ENCODE measurements at places on chromosomes 16 and 17. TPM values are rescaled to one million over a fixed set of nuclear protein-coding genes. Genes with fewer than 3 reads are reported as not detected.

GRCh38 chr17:28942925-28943324 lies 8.4 kb downstream of the PHF12 start:
- H3K36me3 ChIP-seq, result no peaks in the 10 kb centered on the region
- peaks cover 36% of the 10 kb centered on the region for H3K4me1 ChIP-seq
- H3K27ac ChIP-seq, result no peak overlapping the region
- no peak for DNase-seq

DNA sequence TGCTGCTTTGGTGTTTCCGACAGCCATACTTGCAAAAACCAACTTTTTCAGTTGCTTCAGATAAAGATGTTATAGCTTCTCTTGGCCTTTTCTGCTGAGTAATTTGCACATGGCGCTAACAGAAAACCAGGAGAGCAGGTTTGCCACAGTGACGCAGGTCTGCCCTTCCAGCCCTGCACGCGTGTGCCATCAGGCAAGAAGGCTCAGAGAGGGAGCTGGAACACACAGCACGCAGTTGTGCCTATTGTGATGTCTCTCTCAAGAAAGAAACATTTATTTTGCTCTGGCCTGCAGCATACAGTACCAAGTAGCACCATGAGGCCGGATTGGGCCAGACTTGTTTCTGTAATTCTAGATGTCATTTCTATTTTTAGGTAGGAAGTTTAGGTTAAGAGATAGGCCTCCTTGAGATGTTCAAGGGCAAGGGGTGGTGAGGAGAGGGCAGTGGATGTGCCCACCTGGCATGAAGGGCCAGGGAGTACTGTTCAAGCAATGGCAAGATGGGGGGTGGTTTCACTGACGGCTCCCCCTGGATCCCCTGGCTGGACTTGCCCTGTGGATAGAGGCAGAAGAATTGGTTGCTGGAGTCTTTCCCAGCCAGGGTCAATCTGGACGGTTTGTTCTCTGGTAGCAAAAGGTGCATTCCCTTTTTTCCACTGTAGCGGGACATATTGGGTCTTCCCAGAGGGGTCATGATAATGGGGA lies 1.9 kb downstream of the CBX2 start:
- peaks cover 9% of the 10 kb centered on the region for H3K36me3 ChIP-seq
- H3K4me1 ChIP-seq, result peaks cover 20% of the 10 kb centered on the region
- no peak for DNase-seq
- no peak overlapping the region for H3K4me3 ChIP-seq
- no peak overlapping the region for H3K27ac ChIP-seq

DNA sequence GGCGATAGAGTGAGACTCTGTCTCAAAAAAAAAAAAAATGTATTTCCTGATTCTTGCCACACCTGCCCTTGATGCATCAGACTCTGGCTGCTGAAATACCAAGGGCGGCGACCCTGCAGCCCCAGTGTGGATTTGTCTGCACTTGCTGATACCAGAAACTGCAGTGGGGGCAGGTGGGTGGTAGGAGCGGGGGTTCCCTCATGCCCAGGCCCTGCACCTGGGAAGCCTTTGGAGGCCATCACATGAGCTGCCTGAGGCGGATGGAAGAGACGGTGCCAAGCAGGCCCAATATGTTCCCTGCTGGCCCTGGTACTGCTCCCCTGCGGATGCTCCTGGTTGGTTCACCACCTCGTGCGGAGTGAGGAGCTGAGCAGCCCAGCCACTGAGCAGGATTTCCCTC lies 50.6 kb downstream of the MARF1 start:
- peaks cover 17% of the 10 kb centered on the region for H3K4me1 ChIP-seq
- H3K4me3 ChIP-seq, result no peak overlapping the region
- DNase-seq, result no peak
- H3K27me3 ChIP-seq, result no peaks in the 10 kb centered on the region

DNA sequence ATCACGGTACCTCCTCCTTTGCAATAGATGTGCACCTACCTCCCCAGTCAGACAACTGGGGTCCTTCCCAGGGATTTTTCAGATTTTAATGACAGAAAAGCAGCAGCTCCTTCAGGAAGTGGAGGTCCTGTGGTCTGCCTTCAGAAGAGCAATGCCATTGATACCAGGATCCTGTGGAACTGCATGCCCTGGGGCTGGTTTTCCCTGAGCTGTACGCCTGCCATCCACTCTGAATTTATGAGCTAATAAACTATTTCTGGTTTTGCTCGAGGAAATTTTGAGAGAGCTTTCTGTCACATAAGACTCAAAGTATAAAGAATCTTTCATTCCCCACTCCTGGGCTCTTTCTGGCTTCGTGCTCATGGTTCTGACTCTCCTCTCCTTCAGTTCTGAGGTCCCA lies 10.0 kb upstream of the CCL23 start:
- peaks cover 8% of the 10 kb centered on the region for H3K27me3 ChIP-seq
- no peak for DNase-seq
- H3K27ac ChIP-seq, result no peak overlapping the region
- H3K4me1 ChIP-seq, result no peaks in the 10 kb centered on the region
- H3K4me3 ChIP-seq, result no peak overlapping the region

The TMC8 gene
- total RNA-seq, result 1.3 TPM

The MPV17L gene
- total RNA-seq, result 0.22 TPM

The PRSS53 gene
- 4.5 TPM for total RNA-seq

The PTGES3L gene
- total RNA-seq, result not detected

DNA sequence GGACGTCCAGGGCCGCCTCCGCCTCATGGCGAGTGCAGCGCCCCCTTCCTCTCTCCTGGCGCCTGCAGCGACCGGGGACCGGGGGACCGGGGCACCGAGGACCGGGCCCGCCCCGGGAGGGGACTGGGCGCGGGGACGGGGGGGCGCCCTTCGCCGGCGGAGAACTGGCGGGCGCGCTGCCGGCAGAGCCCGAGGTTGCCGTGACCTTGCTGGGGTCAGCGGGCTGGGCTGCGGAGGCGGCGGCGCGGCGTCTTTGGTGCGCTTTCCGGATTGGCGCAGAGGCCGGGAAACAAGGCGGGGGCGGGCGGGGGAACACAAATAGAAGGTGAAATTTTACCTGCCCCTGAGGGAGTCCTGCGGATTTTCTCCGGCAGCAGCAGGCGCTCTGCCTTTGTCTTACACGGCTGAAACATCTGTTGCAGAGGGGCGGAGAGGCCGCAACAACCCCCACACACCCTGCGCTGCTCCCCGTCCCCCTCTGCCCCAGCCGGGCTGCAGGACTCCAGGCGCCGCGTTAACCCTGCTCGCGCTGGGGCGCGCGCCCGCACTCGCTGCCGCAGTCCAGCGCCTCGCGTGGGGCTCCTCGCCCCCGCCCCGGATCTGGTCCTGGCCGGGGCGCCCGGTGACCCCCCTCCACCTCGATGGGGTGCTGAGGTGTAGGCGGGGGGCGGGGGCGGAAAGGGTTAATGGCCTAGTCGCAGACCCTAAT lies 53.5 kb downstream of the SREBF1 start:
- H3K27me3 ChIP-seq, result no peaks in the 10 kb centered on the region
- no peaks in the 10 kb centered on the region for H3K36me3 ChIP-seq
- peak; percentile 32 for DNase-seq
- H3K27ac ChIP-seq, result no peak overlapping the region
- peaks cover 30% of the 10 kb centered on the region for H3K4me1 ChIP-seq

GRCh38 chr17:76237859-76238313 lies 2.4 kb downstream of the RNF157 start:
- H3K27ac ChIP-seq, result no peak overlapping the region
- peaks cover 7% of the 10 kb centered on the region for H3K4me1 ChIP-seq
- no peaks in the 10 kb centered on the region for H3K36me3 ChIP-seq
- peaks cover 33% of the 10 kb centered on the region for H3K27me3 ChIP-seq

The KRT16 gene
- total RNA-seq, result not detected

DNA sequence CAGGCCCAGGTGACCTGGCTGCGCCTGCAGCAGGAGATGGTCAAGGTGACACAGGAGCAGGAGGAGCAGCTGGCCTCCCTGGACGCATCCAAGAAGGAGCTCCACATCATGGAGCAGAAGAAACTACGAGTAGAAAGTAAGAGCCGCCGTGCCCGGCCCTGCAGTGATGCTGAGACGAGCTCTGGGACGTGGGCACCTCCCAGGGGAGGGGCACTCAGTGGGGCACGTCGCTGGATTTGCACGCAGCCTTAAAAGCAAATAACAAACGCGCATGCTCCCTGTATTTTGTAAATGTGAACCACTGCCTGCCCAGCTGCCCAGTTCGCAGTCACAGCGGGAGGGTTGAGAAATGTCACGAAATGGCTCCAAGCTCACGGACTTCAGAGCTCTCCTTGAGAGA lies 15.3 kb upstream of the GAA start:
- no peaks in the 10 kb centered on the region for H3K27me3 ChIP-seq
- H3K4me3 ChIP-seq, result no peak overlapping the region
- no peak overlapping the region for H3K27ac ChIP-seq
- no peak for DNase-seq

DNA sequence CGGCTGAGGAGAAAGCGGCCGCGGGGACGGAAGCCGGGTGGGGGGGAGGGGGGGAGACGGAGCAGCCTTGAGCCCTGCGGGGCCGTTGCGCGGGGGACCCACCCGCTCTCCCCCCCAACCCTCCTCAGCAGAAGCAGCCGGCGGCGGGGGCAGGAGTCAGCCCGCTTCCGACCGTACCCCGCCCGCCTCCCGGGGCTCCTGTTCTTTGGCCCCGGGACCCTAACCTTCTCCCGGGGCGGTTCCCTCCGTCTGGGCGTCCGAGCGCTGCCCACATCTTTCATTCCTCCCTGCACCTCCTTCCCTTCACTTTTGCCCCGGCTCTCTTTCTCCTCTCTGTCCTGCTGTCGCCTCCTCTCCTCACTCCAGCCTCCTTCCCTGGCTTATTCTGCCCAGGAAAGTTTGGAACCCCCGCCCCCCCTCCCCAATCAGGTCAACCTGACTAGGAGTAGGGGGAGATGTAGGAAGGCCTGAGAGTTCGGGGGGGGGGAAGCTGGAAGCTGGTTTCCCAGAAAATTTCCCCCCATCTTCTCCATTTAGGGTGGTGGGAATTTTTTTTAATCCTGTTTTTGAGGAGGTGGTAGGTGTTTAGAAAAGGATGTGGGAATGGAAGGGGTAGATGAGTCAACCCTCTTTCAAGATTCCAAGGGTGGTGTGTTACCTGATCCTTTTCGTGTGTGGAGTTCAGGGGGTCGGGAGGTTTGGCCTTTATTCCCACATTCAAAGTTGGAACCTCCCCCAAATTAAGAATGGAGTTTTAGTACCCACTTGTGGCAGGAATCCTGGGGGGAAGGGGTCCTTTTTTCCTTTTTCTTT lies 427 bp upstream of the NLK start:
- peaks cover 31% of the 10 kb centered on the region for H3K4me1 ChIP-seq
- no peak for DNase-seq
- H3K27me3 ChIP-seq, result no peaks in the 10 kb centered on the region
- peak overlapping the region; percentile 77 for H3K4me3 ChIP-seq

GRCh38 chr17:27552276-27552732 lies 78.7 kb upstream of the LGALS9 start:
- H3K27ac ChIP-seq, result peak overlapping the region; percentile 45
- peaks cover 25% of the 10 kb centered on the region for H3K4me1 ChIP-seq
- DNase-seq, result peak; percentile 49
- no peaks in the 10 kb centered on the region for H3K27me3 ChIP-seq

The SLC26A11 gene
- 25.2 TPM for total RNA-seq

The CD300H gene
- not detected for total RNA-seq

DNA sequence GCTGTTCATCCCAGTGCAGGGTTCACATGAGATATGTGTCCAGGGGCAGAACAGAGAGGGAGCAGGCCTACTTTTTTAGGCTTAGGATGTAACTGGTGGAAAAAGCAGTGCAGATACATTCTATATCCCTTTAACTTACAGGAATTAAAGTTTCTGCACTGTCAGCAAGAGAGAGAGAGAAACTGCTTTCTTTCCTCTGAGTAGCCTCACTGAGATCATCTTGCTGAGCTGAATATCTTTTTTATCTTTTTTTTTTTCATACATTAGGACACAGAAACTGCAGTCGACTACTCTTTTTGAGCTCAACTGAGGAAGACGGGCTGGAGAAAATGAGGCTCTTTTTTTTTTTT lies 50.1 kb downstream of the CNGB1 start:
- H3K27me3 ChIP-seq, result peaks cover 4% of the 10 kb centered on the region
- H3K4me1 ChIP-seq, result no peaks in the 10 kb centered on the region
- no peak overlapping the region for H3K27ac ChIP-seq
- no peak overlapping the region for H3K4me3 ChIP-seq

The CCDC144A gene
- 2.9 TPM for total RNA-seq

DNA sequence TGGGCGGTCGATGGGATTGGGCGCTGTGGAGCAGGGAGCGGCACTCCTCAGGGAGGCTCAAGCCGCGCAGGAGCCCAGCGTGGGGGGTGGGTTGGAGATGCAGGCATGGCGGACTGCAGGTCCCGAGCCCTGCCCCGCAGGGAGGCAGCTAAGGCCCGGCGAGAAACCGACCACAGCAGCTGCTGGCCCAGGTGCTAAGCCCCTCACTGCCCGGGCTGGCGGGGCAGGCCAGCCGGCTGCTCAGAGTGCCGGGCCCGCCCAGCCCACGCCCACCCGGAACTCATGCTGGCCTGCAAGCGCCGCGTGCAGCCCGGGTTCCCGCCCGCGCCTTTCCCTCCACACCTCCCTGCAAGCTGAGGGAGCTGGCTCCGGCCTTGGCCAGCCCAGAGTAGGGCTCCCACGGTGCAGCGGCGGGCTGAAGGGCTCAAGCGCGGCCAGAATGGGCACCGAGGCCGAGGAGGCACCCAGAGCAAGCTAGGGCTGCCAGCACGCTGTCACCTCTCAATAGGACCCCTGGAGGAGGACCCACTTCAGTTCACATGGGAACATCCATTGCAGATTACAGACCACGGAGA lies 20.5 kb upstream of the METTL16 start:
- H3K4me1 ChIP-seq, result no peaks in the 10 kb centered on the region
- H3K27ac ChIP-seq, result no peak overlapping the region
- DNase-seq, result no peak
- H3K27me3 ChIP-seq, result no peaks in the 10 kb centered on the region

DNA sequence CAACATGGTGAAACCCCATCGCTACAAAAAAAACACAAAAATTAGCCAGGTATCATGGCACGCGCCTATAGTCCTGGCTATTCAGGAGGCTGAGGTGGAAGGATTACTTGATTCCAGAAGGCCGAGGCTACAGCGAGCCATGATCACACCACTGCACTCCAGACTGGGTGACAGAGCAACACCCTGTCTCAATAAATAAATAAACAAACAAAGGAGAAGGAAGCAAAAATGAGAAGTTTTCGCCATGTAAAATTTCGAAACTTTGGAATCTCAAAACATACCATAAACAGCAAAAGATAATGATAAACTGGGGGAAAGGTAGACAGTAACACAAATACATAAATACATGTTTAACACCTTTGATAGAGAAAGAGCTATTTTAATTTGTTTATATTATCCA lies 130.9 kb downstream of the ZFHX3 start:
- H3K27ac ChIP-seq, result no peak overlapping the region
- no peaks in the 10 kb centered on the region for H3K36me3 ChIP-seq
- H3K4me1 ChIP-seq, result no peaks in the 10 kb centered on the region
- H3K27me3 ChIP-seq, result no peaks in the 10 kb centered on the region
- DNase-seq, result no peak

DNA sequence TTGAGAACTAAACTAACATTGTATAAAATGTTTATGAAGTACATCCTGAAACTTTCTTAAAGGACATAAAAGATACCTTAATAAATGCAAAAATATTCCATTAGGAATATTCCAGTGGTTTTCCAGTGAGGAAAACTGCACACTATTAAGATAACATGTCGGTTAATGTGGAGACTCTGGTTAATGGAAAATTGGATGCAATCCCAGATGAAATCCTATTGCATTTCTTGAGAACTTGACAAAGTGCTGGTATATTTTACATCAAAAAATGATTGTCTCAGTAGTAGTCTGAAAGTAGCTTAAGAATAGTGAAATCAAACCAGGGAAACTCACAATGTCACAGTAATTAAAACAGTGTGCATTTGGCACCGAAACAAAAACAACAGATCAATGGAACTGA lies 202.5 kb upstream of the MON1B start:
- no peak overlapping the region for H3K4me3 ChIP-seq
- no peaks in the 10 kb centered on the region for H3K36me3 ChIP-seq
- no peak overlapping the region for H3K27ac ChIP-seq
- no peaks in the 10 kb centered on the region for H3K27me3 ChIP-seq
- DNase-seq, result no peak
